ENCODE measurements at places on chromosomes 13 and 19.
A peak's percentile ranks its signal among the peaks of the same experiment; 100 is the strongest.

DNA sequence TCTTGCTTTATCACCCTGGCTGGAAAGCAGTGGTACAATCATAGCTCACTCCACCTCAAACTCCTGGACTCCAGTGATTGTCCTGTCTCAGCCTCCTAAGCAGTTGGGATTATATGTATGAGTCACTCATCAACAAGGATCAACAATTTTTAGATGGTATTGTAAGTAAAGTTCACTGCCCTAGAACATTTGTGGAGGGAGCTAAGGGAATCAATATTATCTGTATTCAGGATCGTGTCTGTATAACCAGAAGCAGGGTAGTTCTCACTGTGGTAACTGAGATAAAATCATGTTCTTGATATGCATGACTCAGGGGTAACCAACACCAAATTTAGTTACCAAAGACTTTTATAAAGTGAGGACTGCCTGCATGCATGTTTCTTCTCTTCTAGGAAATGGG is 27.0 kb downstream of the ZMYM5 start:
- no peak for DNase-seq

DNA sequence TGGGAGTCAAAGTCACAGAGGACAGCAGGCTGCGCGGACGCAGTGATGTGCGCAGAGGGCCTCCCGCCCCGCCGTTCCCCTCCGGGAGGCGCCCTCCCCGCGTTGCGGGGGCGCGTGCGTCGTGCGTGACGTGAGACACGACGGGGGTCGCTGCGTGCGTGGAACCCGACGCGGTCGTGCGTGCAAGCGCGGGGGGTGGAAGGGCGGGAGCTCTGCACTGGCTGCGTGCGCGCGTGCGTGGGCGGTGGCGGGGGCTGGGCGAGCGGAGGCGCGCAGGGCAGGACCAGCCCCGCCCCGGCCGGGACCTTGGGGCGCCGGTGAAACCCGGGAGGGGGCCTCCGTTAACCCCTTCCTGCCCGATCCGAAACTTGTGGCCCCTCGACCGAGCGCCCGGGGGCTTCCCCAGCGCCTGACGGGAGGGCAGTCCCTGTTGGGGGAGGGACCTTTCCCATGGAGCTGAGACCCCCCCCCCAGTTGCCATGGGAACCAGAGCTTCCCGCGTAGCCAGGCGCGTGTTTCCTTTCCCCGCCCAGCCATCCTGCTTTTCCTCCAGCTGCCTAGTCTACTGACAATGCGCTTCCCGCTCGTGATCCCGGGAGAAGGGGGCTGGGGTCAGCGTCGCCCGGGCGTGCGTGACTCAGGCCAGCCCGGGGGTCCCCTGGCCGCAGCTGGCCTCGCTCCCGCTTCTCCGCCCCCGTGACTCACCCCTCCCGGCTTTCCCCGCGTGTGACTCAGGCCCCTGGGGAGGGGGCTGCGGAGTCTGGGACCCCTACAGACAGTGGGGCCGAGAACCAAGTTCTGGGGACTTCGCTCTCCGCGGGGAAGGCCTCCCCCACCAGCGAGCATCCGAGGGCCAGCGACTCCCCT is 7.3 kb upstream of the HOOK2 start:
- DNase-seq = peak; percentile 52

DNA sequence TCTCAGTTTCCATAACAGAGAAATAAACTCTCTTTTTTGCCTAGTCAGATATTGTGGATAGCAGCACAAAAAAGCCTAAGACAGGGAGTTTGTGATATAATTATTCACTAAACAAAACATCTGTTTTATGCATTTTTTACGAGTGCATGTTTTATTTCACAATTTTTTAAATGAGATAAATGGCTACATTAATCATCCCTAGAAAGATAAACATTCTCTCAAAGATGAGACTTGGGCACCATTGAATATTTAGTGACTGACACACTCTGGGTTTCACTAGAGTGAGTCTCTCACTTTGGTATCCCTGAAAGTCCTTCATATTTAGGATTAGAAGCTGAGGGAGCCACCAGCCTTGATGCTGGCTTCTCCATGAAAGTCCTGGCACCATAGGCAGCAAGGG is 74.3 kb upstream of the LRCH1 start:
- DNase-seq = no peak

- no peak for DNase-seq
These were observed 385.7 kb downstream of the DCT start for GRCh38 chr13:94093652-94094315.

DNA sequence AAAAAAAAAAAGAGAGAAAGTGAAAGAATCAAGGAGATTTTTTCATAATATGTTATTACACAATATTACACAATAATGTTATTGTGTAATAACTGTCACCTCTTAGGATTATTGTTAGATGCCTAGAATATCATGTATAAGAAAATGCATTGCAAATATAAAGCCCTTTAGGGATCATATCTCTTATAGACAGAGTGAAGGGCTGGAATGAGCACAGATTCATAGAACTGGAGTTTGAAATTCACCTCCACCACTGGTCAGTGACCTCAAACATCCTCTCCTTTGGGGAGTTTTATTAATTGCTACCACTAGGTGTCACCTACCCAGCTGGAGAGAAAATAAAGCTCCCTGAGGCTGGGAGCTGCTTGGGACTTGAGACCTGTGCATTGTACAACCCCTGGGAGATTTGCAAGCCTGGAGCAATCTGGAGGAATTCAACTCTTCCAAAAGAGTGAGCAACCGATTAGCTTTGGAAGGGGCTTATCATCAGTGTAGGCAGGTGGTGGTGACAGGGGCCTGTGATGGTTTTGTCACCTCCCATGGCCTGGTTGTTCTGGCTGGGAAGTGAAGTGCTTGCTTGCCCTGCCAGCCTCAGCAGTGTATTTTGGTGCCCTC is 30.3 kb upstream of the FRY start:
- no peak for DNase-seq

Data from cerebellar nuclear complex (tissue), 1 donor.